RWPE1 (cell line): ENCODE measurements at places on chromosomes 13 and 19.

GRCh38 chr19:38949580-38950367, 19.0 kb downstream of the MRPS12 start:
- no peak for DNase-seq

- no peak for DNase-seq
Measured at GRCh38 chr19:22327321-22327720, 41.1 kb downstream of the ZNF729 start.

- DNase-seq: no peak
Measured at GRCh38 chr13:36192166-36192565, 22.2 kb downstream of the SOHLH2 start.

GRCh38 chr13:20553311-20553710, 13.6 kb upstream of the IFT88 start:
- no peak for DNase-seq

DNA sequence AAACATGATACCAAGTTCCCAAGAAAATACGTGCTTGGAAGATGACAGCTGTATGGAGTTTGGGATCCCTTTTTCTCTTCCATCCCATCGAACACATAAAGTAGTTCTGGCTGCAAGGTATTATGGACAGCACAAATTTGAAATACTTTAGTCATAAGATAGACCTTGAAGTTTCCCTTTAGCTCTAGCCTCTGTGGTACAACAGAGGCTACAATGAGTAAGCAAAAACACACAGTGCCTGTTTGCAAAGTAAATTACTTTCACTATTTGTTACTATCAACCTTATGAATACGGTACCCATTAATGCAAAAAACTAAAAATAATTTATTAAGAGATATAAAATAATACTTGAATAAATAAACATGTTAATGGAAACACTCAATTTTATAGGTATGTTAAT, 21.0 kb upstream of the LRCH1 start:
- no peak for DNase-seq
